ENCODE measurements at places on chromosomes 7 and 10. TPM values are rescaled to one million over a fixed set of nuclear protein-coding genes. Genes with fewer than 3 reads are reported as not detected.

SPDYE5 gene
- 0.26 TPM for total RNA-seq

KCNIP2 gene
- total RNA-seq = 4.2 TPM

ANXA8 gene
- 0.22 TPM for total RNA-seq

LRGUK gene
- total RNA-seq = 1.1 TPM

PALD1 gene
- total RNA-seq = 8.5 TPM

MYOZ1 gene
- total RNA-seq = 2.1 TPM

SFMBT2 gene
- total RNA-seq = 36.8 TPM

SPDYE2 gene
- total RNA-seq = 0.52 TPM

FZD1 gene
- total RNA-seq = 4.5 TPM

GPNMB gene
- total RNA-seq = 52.0 TPM

HOXA7 gene
- 2.5 TPM for total RNA-seq

PKD2L1 gene
- total RNA-seq = 3.0 TPM

TRIM50 gene
- not detected for total RNA-seq

NUTM2B gene
- total RNA-seq = 2.6 TPM

GIMAP5 gene
- 74.2 TPM for total RNA-seq

EPDR1 gene
- 51.5 TPM for total RNA-seq

ACBD7 gene
- total RNA-seq = not detected

CTTNBP2 gene
- total RNA-seq = 9.0 TPM

CASTOR2 gene
- 2.8 TPM for total RNA-seq

DGKB gene
- total RNA-seq = not detected

NRCAM gene
- 12.5 TPM for total RNA-seq

TWIST1 gene
- not detected for total RNA-seq

TMEM196 gene
- total RNA-seq = not detected

CRYGN gene
- 1.6 TPM for total RNA-seq

PCLO gene
- total RNA-seq = 2.2 TPM

PALS2 gene
- 10.0 TPM for total RNA-seq

OR6B1 gene
- total RNA-seq = not detected

TAF3 gene
- 9.9 TPM for total RNA-seq

KCNK18 gene
- total RNA-seq = not detected

NRAP gene
- total RNA-seq = 0.13 TPM

ATP6V0E2 gene
- total RNA-seq = 32.0 TPM

ITPRID1 gene
- not detected for total RNA-seq

ITIH5 gene
- 1.1 TPM for total RNA-seq

SEMA3E gene
- not detected for total RNA-seq

FANK1 gene
- total RNA-seq = not detected

HPSE2 gene
- not detected for total RNA-seq

SHH gene
- total RNA-seq = not detected

CLDN3 gene
- not detected for total RNA-seq

TMEM273 gene
- 30.7 TPM for total RNA-seq

HOGA1 gene
- not detected for total RNA-seq

SFRP4 gene
- 9.9 TPM for total RNA-seq

ARPC1B gene
- 699 TPM for total RNA-seq

ANAPC16 gene
- 115 TPM for total RNA-seq

GIMAP6 gene
- 127 TPM for total RNA-seq

SLC16A12 gene
- 0.07 TPM for total RNA-seq

ATOH7 gene
- total RNA-seq = not detected

TTYH3 gene
- total RNA-seq = 62.6 TPM

AGBL3 gene
- 3.6 TPM for total RNA-seq

FBXO24 gene
- not detected for total RNA-seq

SLC18A3 gene
- not detected for total RNA-seq

IKZF5 gene
- total RNA-seq = 17.3 TPM

PRKG1 gene
- 7.0 TPM for total RNA-seq

All from spleen (tissue), 13 donors.